Effector memory CD8-positive, alpha-beta T cell (primary cell): ENCODE measurements at places on chromosomes 16 and 17.
A peak's percentile ranks its signal among the peaks of the same experiment; 100 is the strongest.

GRCh38 chr16:59759296-59759695 lies 1025.2 kb upstream of the GOT2 start:
- DNase-seq = no peak

- DNase-seq = no peak
Observed at GRCh38 chr17:27290916-27291598, 2.9 kb upstream of the WSB1 start.

GRCh38 chr17:37512442-37513068 lies 22.9 kb downstream of the DUSP14 start:
- DNase-seq = no peak

DNA sequence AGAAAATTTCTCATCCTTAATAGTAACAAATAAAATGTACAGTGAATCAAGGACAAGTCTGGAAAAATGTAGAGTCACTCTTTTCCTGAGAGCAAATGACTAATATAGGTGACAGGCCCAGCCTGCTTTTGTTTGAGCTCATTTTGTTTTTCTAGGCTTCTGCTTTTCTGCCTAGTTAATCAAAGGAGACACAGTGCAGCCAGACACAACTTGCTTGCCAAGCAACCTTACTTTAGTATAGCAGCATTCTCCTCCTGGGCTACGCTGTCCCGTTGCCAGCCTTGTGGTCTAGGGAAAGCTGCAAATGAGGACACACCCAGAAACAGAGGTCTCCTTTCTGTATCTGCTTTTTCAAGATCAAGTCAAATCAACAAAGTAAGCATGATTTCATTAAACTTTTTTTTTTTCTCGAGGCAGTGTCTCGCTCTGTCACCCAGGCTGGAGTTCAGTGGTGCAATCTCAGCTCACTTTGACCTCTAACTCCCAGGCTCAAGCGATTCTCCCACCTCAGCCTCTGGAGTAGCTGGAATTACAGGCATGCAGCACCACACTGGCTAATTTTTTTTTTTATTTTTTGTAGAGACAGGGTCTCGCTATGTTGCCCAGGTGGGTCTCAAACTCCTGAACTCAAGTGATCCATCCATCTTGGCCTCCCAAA lies 17.2 kb downstream of the GINS3 start:
- no peak for DNase-seq

GRCh38 chr17:3282901-3283300 lies 15.3 kb downstream of the OR3A1 start:
- DNase-seq = no peak

GRCh38 chr16:1398826-1399581 lies 15.5 kb downstream of the UNKL start:
- no peak for DNase-seq

- DNase-seq = peak; percentile 48
Observed at GRCh38 chr17:47789611-47790561, 31.7 kb downstream of the OSBPL7 start.

- DNase-seq = no peak
Observed at GRCh38 chr17:7003745-7004144, 7.9 kb downstream of the ALOX12 start.

DNA sequence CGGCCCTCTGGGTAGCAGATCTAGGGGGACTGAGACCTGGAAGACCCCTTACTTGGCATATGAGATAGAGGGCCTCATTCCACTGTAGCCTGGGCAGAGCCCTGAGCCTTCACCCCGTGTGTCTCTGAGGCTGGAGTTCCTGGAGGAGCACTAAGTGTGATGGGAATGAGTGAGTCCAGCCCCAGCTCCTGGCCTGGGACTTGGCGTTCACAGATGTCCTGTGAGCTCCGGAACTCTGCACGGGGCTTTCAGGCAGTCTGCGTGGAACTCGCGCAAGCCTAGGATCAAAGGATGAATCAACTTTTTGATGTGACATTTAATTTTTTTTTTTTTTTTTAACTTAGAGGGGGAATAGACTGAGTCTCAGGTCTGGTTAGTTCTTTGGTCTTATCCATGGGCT lies 1.8 kb downstream of the NKD1 start:
- no peak for DNase-seq

GRCh38 chr17:72244956-72245355 lies 124.1 kb downstream of the SOX9 start:
- DNase-seq = no peak

DNA sequence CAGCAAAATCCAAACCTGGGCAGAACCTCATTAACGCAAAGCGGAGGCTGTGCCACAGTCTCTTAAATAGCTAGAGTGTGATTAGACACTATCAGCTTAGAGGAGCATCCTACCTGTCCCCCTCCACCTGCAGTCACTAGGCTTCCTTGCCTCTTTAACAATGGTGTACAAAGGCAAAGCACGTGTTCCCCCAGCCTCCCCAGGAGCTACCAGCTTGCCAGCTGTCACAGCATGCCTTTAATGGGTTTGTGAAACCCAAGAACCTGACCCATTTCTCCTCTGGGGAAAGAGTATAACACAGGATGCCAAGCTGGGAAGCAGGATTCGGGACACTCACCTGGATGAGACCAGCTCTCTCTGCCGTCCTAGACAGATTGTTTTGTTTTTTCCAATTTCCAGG lies 37.2 kb upstream of the TBX2 start:
- no peak for DNase-seq

GRCh38 chr16:28212532-28212873 lies 738 bp upstream of the XPO6 start:
- DNase-seq = no peak

DNA sequence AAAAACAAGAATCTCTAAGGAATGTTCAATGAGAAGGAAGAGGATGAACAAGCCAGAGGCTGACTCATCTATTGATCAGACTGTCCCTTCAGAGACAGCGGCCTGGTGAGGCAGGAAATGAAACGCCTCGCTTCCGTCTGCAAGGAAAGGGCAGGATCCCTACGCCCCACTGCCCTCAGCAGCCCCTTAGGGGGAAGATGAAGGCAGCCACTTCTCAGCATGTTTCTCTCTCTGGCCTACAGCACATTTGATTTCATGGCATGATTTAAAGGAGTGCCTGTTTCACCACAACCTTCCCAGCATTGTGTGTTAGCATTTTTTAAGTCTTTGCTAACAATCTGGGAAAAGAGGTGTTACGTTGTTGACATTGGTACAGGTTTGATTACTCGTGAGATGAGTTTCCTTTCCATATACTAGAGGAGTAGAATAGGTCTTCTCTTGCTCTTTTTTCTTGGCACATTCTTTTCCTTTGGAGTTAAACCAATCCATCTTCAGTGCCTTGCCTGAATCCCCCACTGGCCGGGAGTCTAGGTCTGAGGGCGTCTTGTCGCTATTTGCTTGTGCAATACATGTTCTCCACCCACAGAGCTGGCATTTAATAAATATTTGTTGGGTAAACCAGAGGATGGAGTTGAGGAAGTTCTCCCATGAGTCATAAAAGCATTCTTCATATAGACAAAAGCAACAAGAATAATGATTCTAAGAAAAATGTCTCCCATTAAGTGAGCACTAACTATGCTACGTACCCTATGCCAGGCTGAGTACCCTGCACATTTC lies 47.4 kb downstream of the RBFOX3 start:
- no peak for DNase-seq

- DNase-seq = no peak
Observed at GRCh38 chr17:59842901-59843652, 49.7 kb downstream of the TUBD1 start.

DNA sequence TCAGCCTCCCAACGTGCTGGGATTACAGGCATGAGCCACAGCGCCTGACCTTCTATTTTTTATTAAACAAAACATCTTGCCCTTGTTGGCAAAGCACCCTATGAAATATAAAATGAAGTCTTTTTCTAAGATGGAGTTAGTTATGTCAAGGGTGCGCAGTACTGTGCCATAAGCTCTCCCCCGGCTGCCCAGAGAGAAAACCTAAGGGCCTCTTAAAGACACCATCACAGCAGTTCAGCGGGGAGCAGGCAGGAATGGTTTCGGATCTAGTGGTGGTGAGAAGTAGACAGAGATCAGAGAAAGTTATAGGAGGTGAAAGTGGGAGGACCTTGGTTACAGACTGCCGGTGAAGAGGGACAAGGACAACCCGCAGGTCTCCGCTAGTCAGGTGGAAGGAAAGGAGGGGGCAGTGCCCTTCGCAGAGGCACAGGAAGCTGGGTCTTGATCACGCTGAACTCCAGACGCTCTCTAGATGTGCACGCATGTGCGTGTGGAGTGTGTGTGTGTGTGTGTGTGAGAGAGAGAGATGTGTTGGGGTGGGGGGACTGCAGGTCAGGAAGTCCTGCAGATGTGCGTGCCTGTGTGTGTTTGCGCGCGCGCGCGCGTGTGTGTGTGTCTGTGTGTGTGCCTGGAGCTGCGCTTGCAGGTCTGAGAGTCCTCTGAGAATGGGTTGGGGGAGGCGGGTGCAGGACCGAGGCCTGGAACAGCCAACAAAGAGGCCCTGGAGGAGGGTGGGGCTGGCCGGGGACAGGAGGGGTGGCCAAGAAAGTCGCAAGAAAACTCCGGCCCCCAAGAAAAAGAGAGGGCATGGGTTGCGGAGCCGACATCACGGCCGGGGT lies 748 bp upstream of the CMTM3 start:
- DNase-seq = peak; percentile 70

GRCh38 chr16:87836844-87837581 lies 32.3 kb downstream of the SLC7A5 start:
- no peak for DNase-seq

DNA sequence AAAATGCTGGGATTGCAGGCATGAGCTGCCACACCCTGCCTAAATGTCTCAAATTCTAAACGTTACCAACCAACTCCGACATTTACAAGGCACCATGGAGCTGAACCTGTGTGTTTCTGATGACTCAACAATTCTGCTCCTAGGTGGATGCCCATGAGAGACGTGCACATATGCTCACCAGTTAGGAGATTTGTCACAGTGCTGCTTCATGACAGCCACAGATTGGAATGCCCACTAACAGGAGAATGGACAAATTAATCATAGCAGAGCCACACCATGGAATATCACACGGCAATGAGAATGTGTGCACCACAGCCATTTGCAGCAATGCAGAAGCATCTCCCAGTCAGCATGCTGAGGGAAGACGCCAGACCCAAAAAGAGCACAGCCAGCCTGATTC lies 8.0 kb upstream of the KCNG4 start:
- DNase-seq = no peak

GRCh38 chr16:70759666-70760065 lies 41.3 kb downstream of the VAC14 start:
- DNase-seq = no peak

DNA sequence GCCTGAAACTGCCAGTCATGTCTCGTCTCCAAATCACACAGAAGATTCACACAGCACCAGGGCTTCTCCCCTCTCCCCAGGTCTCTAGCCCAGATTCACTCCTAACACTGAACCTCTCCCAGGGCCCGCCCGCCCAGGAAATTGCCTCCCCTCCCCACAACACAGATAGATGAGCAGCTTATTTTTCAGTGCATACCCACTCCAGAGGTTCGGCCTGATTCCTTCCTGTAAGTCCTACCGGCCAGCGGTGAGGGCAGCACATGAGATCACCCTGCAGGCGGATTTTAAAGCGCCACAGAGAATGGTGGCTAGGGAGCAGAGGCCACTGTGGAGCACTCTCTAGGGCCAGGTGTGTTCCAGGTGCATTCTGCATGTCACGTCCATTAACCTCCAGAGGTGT lies 301.8 kb downstream of the IRF8 start:
- DNase-seq = no peak

- no peak for DNase-seq
Observed at GRCh38 chr17:42408061-42408460, 15.0 kb downstream of the CAVIN1 start.

- DNase-seq = no peak
Observed at GRCh38 chr16:86355951-86356350, 154.4 kb upstream of the FOXF1 start.

GRCh38 chr17:72706396-72706981 lies 386.0 kb downstream of the SLC39A11 start:
- no peak for DNase-seq

- peak; percentile 43 for DNase-seq
Observed at GRCh38 chr16:69187446-69188235, 677 bp downstream of the SNTB2 start.

DNA sequence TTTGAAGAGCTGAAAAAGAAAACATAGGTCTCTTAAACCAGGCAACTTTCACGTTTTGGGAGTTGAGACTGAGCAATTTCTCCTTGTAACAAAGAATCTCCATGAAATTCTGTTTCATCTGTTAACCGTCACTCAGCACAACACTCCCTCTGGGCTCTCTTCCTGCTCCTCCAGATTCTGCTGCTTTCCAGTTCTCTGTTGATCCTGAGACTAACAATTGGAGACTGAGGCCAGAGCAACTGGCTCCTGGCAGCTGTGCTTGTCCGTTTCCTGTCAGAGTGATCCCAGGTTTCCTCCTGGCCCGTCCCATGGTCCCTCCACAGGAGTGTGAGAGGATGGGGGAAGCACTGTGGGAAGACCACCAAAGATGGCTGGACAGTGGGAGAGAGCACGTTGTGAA lies 32.5 kb downstream of the IST1 start:
- no peak for DNase-seq

DNA sequence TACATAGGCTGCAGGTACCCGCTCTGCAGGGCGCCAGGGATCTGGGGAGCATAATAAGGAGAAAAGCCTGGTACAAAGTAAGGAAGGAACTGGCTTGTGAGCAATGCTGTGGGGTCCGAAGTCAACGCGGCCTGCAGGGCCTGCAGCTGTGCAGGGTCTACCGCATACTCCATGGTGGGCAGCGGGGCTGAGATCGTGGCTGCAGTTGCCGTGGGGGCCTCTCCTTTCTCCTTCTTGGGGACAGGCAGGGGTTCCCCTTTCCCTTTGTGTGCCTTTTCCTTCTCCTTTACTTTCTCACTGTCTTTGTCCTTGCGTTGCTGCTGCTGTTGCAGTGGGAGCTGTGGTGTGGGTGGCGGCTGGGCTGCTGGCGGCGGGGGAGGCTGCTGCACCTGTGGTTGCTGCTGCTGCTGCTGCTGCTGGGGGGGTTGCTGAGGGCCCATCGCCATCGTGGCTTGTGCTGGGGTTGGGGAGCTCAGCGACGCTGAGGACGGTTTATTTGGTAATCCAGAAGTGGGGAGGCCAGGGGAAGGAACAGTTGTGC lies 259.6 kb downstream of the ZFHX3 start:
- no peak for DNase-seq

- no peak for DNase-seq
Observed at GRCh38 chr16:60123392-60124023, 1389.4 kb upstream of the GOT2 start.

- DNase-seq = no peak
Observed at GRCh38 chr16:84370723-84371552, 2.6 kb downstream of the ATP2C2 start.
